ENCODE measurements at places on chromosomes 1 and 21.
A peak's percentile ranks its signal among the peaks of the same experiment; 100 is the strongest.

DNA sequence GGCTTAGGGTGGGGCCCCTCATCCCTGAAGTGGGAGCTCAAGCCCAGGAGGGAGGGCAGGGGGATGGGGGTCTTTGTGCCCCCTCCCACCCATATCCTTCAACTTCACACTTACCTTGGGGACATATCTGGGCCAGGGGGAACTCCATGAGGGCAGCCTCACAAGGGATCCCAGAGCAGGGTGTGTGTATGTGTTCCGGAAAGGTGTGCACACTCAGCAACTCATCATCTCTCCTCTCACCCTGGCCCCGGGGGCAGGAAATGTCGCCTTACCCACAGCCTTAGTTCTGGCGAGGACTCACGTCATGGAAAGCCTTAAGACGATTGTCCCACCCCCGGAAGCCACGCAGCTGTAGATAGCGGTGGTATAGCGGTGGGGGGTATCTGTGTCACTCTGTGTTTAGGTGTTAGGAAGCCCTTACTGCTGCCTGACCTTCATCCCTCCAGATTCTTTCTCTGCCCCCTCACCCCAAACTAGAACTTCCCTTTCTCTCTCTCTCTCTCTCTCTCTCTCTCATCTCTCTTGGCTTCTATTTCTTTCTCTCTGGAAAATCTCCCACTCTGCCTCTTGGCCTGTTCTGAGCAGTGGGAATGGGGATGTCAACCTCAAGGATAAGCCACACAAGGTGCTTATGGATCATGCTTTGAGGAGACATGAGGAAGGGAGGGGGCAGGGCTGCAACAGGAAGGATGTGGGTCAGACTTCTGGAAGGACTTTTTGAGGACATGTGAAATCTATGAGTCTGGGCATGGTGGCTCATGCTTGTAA, at the start of gene SH2D2A:
Gene SH2D2A (minus strand): TSS at position 288 of the 768 bp plus-strand sequence. CDS start 140 bp downstream, at position 148.
- peak; percentile 27 for DNase-seq

GRCh38 chr1:115450501-115451040, 112.5 kb upstream of the NGF start:
- DNase-seq, result no peak

DNA sequence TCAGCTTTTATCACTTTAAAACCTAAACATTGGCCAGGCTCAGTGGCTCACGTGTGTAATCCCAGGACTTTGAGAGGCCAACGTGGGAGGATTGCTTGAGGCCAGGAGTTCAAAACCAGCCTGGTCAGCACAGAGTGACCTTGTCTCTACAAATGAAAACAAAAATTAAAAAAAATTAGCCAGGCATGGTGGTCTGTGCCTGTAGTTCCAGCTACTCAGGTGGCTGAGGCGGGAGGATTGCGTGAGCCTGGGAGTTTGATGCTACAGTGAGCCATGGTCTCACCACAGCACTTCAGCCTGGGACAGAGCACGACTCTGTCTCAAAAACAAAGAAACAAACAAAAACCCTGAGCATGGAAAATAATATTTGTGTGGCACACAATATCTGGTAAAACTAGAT, 143.5 kb upstream of the HNRNPU start:
- DNase-seq, result no peak

GRCh38 chr1:159800177-159800930, 1.8 kb upstream of the FCRL6 start:
- DNase-seq, result no peak

DNA sequence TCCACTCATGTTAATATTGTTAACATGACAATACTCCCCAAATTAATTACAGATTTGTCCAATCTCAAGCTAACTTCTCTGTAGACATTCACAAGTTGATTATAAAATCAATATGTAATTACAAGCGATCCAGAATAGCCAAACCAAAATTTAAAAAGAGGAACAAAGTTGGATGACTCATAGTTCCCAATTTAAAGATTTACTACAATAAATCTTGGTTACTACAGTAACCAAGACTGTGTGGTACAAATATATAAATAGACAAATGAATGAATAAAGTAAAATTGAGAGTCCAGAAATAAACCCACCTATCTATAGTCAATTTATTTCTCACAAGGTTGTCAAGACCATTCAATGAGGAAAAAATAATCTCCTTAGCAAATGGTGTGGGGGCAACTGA, 7.1 kb upstream of the KRTAP10-4 start:
- no peak for DNase-seq

- DNase-seq, result peak; percentile 60
Observed at GRCh38 chr1:87392248-87393192, 63.8 kb downstream of the LMO4 start.

- DNase-seq, result no peak
Observed at GRCh38 chr1:66733348-66734017, 18.8 kb upstream of the DYNLT5 start.

GRCh38 chr1:110184446-110184845, 25.7 kb upstream of the KCNC4 start:
- DNase-seq, result no peak

GRCh38 chr1:167230437-167230836, 9.8 kb downstream of the POU2F1 start:
- no peak for DNase-seq

- DNase-seq, result peak; percentile 4
Observed at GRCh38 chr1:30419831-30420230, 303.6 kb downstream of the MATN1 start.

DNA sequence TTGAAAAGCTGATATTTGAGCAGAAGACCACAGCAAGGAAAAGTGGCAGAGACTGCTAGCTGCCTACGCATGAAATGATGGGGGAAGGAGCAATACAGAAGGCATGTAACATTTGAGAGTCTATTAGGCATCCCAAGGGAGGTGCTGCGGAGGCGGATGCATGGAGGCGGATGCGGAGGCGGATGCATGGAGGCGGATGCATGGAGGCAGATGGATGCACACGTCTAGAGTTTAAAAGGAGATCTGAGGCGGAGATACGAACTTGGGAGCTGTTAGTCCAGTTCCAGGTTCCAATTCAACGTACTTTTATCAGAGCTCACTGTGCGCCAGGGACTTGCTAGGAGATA, 744 bp upstream of the DDX20 start:
- peak; percentile 60 for DNase-seq

DNA sequence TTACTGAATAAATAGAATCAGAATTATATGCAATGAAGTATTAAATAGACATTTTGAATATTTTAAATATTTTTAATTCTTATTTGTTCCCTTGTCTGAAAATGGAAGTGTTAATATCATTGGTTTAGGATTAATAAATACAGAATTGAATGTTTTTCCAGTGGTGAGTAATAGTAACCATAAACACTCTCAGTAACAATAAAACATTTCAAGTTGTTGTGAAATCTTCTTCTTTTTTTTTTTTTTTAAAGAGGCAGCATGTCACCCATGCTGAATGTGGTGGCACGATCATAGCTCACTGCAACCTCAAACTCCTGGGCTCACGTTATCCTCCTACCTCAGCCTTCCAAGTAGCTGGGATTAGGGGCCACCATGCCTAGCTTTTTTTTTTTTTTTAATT, 86.2 kb upstream of the ZBTB18 start:
- peak; percentile 46 for DNase-seq

DNA sequence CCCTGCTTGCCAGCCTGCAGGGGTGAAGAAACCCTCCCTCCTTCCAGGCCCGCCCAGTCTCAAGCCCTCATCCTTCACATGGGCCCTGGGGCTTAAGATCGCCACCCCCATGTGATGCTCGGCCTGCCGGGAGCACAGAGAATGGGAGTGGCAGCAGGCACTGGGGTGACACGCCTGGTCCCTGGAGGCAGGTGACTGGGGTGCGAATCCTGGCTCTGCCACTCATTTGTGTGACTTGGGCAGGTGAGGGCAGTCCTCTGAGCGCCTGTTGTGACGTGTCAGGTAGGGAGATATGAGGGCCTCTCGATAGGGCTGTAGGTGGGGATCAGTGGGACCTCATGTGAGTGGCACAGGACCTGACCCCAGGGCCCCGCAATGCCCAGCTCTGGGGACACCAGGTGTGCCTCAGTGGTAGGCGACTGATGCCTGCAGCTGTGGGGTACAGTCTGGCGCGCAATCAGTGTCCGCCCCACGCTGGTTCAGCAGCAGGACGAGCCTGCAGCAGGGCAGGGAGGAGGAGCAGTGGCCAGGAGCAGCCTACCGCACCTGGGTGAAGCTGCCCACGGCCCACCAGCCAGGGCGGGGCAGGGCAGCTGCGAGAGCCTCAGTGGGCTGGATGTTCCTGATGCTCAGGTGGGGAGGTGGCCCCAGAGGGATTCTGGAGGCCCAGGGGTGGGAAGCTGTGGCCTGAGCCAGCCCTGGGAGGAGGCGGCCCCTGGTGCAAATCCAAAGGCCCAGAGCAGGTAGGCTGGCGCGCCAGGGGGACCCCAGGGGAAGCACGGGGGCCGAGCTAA, 6.2 kb downstream of the SH2D5 start:
- DNase-seq, result no peak

DNA sequence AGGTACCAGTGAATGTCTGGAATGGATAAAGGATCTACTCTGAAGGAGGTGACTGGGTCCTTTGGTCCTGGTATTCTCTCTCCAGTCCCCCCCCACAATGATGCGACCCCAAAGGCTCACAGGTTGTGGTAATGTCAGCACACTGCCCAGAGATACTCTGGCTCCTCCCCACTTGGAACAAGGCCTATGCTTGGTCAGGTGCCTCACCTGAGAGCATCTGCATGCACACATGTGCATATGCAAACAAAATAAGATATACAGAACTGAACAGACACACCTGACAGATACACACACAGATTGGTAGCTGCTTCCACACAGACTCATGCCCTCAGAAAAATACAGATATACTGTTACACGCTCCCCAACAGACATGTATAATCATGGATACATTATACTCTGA, 33.5 kb downstream of the DMAP1 start:
- no peak for DNase-seq

GRCh38 chr1:55988963-55989452, 590.4 kb downstream of the PLPP3 start:
- no peak for DNase-seq

GRCh38 chr1:189007824-189008223, 1469.8 kb downstream of the BRINP3 start:
- DNase-seq, result no peak

DNA sequence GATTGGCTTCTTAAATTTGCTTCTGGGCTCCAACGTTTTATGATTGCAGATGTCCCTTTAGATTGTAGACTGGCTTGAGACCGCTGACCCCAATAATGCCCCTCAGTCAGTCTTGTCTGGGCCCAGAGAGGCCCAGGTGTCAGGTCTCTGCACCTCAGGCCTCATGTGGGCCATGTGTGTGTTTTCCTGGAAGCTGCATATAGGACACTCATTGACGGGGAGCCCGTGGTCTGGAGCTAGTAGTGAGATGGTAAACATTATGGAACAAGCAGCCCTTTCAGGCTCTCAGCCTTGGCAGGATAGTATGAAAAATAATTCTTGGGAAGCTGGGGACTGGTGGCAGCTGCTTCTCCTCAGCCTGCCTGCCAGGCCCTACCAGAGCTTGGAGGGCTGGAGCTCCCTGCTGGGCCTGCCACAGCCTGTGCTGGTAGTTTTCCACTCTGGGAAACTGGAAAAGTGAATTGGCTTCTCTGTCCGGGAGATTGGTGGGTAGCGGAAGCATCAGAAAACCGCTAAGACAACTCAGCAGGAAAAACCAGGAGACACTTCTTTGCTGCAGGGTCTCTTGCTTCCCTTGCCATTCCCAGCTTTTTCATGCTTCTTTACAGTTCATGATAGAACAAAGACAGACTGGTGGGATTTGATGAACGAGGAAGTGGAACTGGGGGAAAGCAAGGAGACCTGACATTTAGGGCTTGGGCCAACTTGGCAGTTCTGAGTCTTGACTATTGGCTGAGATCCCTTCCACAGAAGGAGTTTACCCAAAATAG, 57.8 kb upstream of the HSD17B7 start:
- DNase-seq, result peak; percentile 16

DNA sequence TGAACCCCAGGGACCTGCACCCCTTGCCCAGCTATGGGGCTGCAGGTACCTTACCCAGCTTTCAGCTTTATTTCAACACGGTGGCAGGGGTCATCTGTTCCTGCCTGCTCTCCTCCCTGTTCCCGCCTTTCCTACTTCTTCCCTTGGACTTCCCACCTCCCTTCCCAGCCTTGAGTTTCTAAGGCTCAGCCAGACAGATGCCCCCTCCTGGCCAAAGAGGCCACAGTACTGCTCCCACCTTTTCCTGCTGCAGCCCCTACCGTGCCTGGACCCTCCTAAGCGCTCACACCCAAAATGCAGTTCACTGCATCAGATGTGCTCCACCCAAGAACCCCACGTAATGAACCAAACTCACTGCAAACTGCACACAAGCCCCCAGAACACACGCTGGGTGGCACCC, 7.7 kb downstream of the NOC2L start:
- no peak for DNase-seq

DNA sequence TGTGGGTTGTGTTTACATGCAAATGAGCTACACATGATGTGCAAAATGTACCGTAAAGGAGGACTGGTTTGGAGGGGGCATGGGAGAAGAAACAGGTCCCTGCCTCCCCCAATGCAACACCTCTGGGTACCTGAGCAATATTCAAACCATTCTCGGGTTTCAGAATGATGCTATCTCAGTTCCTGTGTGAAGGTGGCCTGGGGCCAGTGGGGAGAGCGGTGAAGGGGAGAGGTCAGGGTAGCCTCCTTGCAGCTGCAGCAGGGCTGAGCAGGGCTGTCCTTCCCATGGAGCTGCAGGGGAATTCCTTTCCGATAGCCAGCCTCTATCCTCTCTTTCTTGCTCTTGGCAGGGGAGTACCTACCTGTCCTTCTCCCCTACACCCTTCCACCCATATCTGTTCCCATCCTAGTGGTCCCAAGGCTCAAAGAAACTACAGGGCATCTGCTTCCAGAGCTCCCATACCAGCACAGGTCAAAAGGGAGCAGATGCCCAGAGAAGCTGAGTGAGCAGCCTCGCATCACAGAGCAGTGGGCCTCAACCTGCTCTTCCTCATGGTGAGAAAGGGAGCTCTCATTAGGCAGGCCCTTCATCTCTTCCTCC, 11.9 kb downstream of the MEF2D start:
- DNase-seq, result no peak

- no peak for DNase-seq
Observed at GRCh38 chr1:78620666-78621065, 418 bp downstream of the IFI44L start.

DNA sequence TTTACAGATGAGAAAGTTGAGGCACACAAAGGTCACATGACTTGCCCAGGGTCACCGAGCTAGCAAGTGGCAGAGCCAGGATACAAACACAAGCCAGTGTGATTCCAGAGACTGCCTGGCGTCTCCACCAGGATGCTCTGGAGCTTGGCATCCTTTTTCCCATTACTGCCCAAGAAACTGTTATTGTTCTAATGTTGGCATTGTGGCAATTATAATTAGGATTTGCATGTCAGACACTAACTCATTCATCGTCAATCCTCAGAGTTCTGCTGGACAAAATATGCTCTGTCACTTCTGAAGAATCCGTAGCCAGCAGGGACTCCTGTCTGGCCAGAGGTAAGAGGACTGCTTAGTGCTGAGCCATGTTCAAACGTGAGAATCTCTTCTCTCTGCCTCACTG, 8.8 kb downstream of the KAZN start:
- no peak for DNase-seq

GRCh38 chr1:10429868-10430215, 391 bp upstream of the CENPS start:
- no peak for DNase-seq

All from AG20443 (cell line).